ENCODE measurements at places on chromosomes 3 and 15.
A peak's percentile ranks its signal among the peaks of the same experiment; 100 is the strongest.

- DNase-seq = no peak
Observed at GRCh38 chr3:175357758-175358157, 498.6 kb downstream of the NAALADL2 start.

DNA sequence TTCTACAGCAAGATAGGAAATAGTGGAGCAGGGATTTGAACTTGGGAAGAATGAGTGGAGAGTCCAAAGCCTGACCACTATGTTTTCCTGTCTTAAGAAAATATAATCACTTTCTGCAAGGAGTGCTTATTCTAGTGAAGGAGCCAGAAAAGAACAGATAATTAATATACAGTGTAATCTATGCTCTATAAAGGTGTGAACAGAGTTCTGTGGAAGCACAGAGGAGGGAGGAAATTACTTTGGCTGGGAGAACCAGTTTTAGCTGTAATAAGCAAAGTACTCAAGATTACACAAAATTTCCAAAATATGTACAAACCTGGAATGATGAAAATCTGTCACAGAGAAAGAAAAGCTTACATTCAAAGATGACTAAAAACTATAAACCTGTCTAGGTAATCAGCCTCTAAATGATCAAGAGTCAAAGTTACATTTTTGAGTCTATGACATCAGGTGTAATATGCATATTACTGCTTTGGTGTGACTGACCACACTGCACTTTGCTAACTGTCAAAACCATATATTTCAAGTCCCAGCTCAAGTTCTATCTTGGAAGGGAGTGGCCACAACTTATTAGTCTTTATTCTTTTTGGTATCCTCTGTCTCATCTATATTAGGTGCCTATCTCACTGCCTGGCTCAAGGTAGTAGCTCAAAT lies 40.7 kb upstream of the MB21D2 start:
- DNase-seq = no peak

DNA sequence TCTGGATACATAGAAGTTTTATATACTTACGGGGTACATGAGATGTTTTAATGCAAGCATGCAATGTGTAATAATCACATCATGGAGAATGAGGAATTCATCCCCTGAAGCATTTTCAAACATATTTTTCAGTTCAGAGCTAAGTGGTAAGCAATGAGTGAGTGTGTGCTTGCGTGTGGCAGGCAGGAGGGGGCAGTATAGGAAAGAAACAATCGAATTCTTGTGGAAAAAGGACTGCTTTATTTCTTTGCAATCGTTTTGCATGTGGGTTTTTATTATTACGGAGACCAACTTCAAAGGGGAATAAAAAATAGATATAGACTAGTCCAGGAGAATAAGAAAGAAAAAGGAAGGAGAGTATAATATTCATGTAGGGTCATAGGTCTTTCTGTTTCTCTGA lies 271.6 kb downstream of the CHL1 start:
- no peak for DNase-seq

- DNase-seq = no peak
Observed at GRCh38 chr15:89015412-89016097, 72.7 kb upstream of the ABHD2 start.

GRCh38 chr3:43102773-43103480 lies 3.0 kb downstream of the POMGNT2 start:
- peak; percentile 45 for DNase-seq

GRCh38 chr15:45884289-45884688 lies 249.5 kb downstream of the SQOR start:
- DNase-seq = no peak

Measured in NCI-H345 (cell line).